ENCODE measurements at places on chromosomes 13 and 19.

GRCh38 chr13:106523576-106523975, 11.9 kb downstream of the EFNB2 start:
- DNase-seq, result no peak

- no peak for DNase-seq
These were observed 330.1 kb downstream of the UQCRFS1 start for GRCh38 chr19:28882818-28883217.

DNA sequence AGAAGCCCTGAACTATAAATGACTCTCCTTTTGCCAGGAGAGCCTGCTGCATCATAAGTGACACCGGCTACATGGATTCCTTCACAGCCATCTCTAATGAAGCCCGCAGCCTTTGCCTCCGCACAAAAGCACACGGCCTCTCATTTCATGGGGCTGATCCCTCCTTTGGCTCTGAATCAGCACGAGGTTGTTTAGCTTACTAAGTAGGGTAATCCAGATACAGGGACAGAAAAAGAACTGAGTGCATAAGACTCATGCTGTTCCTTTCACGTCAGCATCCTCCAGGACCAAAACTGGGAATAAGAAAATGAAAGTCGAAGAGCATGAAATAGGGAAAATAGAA, 136.3 kb downstream of the DCT start:
- no peak for DNase-seq

GRCh38 chr13:102771298-102772041, 2.1 kb downstream of the TEX30 start:
- no peak for DNase-seq

DNA sequence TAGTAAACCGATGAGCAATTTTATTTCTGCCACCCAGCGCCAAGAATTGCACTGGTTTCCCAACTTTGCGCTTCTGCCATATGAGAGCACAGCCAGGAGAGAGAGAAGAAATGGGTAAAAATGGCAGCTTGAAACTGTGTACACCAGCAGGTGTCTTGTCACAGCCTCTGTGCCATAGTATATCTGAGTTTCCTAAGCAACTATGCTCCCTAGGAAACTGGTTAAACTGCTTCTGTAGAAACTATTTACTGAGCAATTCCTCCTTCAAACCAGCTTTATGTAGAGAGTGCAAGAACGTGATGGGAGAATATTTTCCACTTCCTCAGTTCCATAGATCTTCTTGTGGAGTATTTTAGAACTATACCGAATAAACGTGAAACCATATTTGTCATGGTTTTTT, 1361.3 kb downstream of the PCDH9 start:
- no peak for DNase-seq

- no peak for DNase-seq
These were observed 30.8 kb upstream of the RFC3 start for GRCh38 chr13:33787051-33787591.

DNA sequence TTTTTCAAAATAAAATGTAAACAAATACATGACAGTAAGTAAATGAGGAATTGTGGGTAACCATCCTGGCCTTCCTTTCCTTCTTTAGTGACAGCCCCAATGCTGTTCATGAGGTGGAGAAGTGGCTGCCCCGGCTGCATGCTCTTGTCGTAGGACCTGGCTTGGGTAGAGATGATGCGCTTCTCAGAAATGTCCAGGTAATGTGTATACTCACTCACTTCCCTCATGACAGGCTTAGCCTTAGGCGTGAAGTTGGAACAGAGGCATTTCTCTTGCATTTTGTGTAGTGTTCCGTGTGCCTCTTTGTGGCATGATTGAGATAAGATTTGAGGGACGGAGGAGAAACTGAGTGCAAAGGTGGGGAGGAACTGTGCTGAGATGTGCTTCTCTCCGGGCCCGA, 12.0 kb downstream of the NAXD start:
- no peak for DNase-seq

DNA sequence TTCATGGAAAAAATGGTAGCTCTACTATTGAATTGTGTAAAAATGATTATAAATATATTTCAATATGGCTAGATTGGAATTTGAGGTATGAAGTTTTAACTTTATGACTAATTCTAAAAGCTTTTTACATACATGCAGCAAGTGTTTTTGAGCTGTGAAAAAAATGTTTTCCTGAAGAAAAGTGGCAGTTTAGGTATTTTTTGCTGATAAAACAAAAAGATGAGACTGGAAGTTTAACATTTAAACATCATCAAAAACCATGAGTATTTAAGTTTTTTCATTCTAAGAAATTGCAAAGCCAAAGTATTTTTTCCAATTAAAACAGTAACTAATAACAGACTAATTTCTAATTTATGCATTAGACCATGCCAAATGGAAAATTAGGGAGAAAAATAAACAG, 751.1 kb downstream of the FGF9 start:
- no peak for DNase-seq

GRCh38 chr13:30866677-30867076, 39.4 kb upstream of the MEDAG start:
- DNase-seq, result no peak

DNA sequence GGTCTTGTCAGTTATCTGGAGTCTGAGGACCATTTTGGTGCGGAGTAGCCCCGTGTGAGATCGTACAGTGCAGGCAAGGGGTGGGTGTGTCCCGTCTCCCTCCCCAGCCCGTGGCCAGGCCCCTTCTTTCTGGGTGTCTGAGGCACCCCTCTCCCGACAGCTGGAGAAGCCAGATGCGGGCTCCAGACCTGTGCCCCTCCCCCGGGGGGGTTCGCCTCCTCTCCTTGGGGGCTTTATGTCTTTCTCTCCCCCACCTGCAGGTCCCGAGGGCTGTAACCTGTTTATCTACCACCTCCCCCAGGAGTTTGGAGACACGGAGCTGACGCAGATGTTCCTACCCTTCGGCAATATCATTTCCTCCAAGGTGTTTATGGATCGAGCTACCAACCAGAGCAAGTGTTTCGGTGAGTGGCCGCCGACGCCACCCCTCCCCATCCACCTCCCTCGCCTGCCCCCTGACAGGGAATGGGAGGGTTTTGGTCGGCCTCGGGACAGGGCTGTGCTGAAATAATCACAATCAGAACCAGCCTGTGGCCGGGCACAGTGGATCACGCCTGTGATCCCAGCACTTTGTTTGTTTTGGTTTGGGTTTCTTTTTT, 65.6 kb downstream of the CELF5 start:
- DNase-seq, result no peak

DNA sequence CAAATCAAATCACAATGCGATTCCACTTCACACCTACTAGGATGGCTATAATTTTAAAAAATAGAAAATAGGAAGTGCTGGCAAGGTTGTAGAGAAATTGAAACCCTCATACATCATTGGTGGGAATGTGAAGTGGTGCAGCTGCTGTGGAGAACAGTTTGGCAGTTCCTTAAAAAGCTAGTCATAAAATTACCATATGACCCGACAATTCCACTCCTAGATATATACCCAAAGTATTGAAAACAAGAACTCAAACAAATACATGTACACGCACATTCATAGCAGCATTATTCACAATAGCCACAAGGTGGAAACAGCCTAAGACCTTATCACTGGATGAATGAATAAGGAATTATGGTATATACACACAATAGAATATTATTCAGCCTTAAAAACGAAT, 12.0 kb downstream of the HMGB1 start:
- DNase-seq, result no peak

DNA sequence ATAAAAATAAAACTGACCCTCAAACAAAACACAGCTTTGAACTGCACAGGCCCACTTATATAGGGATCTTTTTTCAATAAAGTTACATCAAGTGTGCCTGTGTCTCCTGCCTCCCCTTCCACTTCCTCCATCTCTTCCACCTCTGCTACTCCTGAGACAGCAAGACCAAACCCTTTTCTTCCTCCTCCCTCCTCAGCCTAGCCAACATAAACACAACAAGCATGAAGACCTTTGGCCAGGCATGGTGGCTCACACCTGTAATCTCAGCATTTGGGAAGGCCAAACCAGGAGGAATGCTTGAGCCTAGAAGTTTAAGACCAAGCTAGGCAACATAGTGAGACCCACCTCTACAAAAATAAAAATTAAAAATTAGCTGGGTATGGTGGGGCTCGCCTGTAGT, 72.6 kb downstream of the ELF1 start:
- DNase-seq, result no peak

- peak; percentile 9 for DNase-seq
These were observed 198.4 kb downstream of the NDFIP2 start for GRCh38 chr13:79679334-79679733.

DNA sequence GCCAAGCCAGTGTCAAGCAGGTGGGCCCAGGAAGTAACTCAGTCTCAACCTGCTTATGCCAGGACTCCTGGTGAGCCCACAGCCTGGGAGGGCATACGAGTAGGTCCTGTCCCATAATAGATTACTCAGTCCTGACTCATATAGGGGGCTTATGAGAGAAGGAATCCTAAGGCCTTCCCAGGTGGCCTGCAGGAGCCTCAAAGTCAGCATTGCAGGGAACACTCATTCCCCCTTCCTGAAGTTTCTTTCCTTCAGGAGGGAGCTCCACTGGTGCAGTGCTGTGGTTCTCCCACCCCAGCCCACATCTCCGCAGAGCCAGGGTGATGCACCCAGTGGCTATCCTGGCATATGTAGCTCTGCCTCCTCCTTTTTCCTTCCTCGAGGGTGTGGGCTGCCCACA, 137.3 kb downstream of the ZIC5 start:
- no peak for DNase-seq

GRCh38 chr13:77398825-77399620, 72.1 kb upstream of the MYCBP2 start:
- no peak for DNase-seq

DNA sequence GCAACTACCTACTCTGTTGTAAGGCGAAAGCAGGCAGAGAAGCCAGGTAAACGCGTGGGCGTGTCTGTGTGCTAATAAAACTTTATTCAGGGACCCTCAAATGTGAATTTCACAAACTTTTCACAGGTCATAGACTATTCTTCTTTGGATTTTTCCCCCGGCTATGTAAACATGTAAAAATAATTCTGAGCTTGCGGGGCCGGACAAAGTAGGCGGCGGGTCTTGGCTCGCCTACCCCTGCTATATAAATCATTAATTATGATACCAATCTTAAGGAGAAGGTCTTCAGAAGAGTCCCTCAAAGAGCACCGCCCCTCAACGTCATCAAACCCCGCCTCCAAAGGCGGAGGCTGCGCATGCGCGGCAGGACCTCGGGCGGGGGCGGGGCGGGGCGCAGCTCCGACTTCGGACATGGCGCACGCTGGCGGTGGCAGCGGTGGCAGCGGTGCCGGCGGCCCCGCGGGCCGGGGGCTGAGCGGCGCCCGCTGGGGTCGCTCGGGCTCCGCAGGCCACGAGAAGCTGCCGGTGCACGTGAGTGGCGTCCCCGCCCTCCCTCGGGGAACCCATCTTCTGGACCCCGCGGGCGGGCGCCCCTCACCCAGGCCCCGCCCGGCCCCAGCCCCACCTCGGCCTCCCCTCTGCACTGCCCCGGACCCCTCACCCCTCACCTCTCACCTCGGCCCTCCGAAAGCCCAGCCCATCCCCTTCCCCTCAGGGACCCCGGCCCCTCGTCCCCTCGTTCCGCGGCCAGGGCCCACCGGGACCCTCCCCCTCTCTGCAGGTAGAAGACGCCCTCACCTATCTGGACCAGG, at the start of gene SIN3B:
Gene SIN3B, plus strand, starts transcription at position 389 of the 812 bp plus-strand sequence. Its CDS starts 23 bp downstream, at position 412.
- DNase-seq, result peak; percentile 83

- DNase-seq, result no peak
These were observed 16.7 kb upstream of the ITM2B start for GRCh38 chr13:48216204-48216711.

GRCh38 chr13:69300131-69300530, 807.5 kb upstream of the ATXN8OS start:
- DNase-seq, result no peak

GRCh38 chr19:10109528-10109927, 2.0 kb upstream of the P2RY11 start:
- DNase-seq, result no peak

DNA sequence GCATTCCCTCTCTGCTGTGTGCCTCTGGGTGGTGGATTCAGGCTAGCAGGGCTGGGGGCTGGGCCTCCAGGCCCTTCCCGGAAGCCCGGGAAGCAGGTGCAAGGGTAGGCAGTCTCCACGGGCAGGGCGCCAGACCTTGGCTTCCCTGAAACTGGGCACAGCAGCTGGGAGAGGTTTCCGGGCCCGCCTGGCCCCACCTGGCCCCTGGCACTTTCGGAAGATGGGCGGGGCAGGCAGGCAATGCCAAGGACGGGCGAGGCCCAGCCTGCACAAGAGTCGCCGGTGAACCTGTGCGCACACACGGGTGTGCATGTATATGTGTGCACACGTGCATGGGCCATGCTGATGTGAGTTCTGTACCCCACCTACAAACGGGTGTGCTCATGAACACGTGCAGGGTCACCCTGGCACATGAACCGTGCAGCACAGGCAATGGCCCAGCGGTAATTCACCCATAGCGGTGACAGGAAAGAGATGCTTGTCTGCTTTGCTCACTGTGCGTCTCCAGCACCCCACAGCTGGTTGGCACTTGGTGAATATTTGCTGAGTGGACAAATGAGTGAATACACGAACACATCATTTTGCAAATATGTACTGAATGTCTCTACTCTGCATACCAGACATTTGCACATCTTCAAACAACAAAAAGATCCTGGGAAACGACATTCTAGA, 15.3 kb downstream of the GADD45B start:
- DNase-seq, result no peak

DNA sequence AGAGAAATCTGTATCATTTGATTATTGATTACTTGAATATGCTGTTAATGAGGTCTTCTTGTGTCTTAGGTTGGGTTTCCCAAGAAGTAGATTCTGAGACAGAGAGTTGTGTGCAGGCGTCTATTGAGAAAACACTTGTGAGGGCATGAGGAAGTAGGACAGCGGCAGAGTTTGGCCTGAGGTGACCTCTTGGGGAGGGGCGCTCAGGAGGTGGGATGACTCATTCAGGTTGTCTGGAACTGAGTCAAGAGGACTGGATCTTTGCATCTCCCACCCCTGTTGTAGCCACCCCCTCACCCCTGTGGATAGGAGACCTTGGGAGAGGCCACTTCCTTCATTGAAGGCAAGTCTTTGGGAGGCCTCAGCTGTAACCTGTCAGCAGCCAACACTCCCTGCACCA, 35.2 kb upstream of the WDFY2 start:
- no peak for DNase-seq

DNA sequence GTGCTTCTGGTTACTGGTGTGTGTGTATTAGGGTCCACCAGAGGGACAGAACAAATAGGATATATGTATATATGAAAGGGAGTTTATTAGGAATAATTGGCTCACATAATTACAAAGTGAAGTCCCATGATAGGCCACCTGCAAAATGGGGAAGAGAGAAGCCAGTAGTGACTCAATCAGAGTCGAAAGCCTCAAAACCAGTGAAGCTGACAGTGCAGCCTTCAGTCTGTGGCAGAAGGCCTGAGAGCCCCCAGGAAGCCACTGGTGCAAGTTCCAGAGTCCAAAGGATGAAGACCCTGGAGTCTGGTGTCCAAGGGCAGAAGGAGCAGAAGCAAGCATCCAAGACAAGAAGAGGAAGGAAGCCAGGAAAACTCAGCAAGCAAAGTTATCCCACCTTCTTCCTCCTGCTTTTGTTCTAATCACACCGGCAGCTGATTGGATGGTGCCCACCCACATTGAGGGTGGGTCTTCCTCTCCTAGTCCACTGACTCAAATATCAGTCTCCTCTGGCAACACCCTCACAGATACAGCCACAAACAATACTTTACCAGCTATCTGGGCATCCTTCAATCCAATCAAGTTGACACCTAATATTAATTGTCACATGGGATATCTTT, 21.7 kb upstream of the SCEL start:
- no peak for DNase-seq
